ENCODE measurements at places on chromosomes 5 and 9.

GRCh38 chr9:111726949-111727348 lies 65.5 kb downstream of the GNG10 start:
- DNase-seq = no peak

DNA sequence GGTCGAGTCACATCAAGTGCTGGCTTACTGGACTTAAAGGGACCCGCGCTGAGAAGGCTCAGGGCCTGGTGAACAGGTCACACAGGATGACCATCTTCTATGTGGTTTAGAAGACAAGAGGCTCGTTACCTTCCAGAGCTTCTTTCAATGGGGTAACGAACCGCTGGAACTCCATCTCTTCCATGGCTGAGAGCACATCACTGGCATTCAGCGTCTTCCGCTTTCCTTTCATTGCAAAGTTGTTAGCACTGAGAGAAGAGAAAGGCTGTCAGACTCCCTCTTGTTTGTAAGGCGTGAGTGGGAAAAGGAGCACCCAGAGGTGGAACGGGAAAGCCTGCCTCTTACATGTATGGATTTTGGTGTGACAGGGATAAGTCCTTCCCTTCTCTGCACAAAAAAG lies 994 bp downstream of the POLE3 start:
- DNase-seq = no peak

DNA sequence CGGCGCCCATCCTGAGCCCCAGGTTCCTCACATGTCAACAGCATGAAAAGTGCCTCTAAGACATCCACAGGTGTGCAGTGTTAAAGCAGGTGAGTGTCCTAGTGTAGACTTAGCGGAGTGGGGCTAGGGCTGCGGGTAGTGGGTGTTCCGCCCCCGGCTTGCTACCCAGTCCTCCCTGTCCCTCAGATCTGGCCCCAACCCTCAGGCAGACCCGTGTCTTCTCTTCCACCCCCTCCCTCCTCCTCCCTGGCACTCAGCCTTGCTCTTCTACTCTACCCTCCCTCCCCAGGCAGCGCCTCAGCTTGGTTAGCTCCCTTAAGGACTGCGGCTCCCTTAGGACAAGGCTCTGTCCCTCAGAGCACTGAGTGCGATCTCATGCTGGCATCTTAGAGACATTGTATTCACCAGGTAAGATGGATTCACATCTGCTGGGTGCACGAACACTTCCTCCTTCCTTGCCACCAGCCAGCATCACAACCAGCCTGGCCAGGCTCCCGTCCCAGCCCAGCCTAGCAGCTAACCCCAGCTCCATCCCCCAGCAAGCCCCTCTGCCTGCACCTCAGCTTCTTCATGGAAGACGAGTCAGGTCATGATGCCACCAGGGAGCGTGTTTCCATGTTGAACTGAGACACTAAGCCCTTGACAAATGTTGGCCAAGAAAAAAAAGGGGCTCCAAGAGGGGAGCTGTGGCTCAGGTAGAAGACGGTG lies 46.8 kb downstream of the NSUN2 start:
- no peak for DNase-seq

GRCh38 chr5:175696855-175697198 lies 39.0 kb downstream of the HRH2 start:
- DNase-seq = no peak

- no peak for DNase-seq
Measured at GRCh38 chr5:103290846-103291245, 32.3 kb downstream of the MACIR start.

DNA sequence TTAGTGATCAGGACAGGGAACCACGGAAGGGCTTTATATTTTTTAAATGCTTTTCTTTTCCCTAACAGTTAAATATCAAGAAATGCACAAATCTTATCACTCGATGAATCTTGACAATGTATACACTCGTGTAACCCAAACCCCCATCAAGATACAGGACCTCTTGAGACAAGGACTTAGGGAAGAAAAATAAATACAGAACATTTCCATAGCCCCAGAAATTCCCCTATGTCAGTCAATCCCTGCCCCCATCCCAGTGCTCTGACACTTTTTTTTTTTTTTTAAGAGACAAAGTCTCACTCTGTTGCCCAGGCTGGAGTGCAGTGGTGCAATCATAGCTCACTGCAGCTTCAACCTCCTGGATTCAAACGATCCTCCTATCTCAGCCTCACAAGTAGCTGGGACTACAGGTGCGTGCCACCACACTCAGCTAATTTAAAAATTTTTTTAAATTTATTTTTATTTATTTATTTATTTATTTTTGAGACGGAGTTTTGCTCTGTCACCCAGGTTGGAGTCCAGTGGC lies 2.7 kb downstream of the SPINK4 start:
- DNase-seq = no peak
